ENCODE measurements at places on chromosomes 16 and 17.

- no peak for DNase-seq
Measured at GRCh38 chr16:3745751-3746355, 28.5 kb upstream of the TRAP1 start.

GRCh38 chr17:7407485-7408251, at the start of gene NLGN2:
NLGN2 (plus strand) TSS chr17:7407845; CDS start chr17:7408256, 411 bp downstream.
- no peak for DNase-seq

- no peak for DNase-seq
Measured at GRCh38 chr16:69607674-69608073, 41.9 kb downstream of the NFAT5 start.

- no peak for DNase-seq
Measured at GRCh38 chr17:49277638-49278037, 47.1 kb upstream of the PHOSPHO1 start.

- DNase-seq: no peak
Measured at GRCh38 chr17:15269087-15269779, 4.1 kb upstream of the PMP22 start.

GRCh38 chr16:27365142-27366089, 36.6 kb upstream of the IL21R start:
- DNase-seq: peak; percentile 18

- DNase-seq: no peak
Measured at GRCh38 chr16:31268891-31269290, 9.1 kb downstream of the ITGAM start.

DNA sequence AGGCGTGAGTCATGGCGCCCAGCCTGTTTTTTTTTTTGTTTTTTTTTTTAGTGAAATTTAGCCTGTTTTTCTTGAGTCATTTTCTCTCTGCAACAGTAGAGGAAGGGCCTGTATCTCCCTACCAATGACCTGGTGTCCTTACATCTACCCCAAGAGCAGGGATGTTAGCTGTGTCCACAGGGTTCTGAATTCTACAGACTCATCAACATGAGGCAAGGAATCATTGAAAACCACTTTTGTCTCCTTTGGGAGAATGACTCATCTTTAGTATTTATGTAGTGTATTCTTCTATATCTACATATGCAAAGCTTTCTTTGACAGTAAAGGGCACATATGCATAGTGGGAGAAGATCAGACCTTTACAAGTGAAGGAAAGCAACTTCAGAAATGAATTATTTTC, 105.3 kb downstream of the SPECC1 start:
- DNase-seq: no peak

DNA sequence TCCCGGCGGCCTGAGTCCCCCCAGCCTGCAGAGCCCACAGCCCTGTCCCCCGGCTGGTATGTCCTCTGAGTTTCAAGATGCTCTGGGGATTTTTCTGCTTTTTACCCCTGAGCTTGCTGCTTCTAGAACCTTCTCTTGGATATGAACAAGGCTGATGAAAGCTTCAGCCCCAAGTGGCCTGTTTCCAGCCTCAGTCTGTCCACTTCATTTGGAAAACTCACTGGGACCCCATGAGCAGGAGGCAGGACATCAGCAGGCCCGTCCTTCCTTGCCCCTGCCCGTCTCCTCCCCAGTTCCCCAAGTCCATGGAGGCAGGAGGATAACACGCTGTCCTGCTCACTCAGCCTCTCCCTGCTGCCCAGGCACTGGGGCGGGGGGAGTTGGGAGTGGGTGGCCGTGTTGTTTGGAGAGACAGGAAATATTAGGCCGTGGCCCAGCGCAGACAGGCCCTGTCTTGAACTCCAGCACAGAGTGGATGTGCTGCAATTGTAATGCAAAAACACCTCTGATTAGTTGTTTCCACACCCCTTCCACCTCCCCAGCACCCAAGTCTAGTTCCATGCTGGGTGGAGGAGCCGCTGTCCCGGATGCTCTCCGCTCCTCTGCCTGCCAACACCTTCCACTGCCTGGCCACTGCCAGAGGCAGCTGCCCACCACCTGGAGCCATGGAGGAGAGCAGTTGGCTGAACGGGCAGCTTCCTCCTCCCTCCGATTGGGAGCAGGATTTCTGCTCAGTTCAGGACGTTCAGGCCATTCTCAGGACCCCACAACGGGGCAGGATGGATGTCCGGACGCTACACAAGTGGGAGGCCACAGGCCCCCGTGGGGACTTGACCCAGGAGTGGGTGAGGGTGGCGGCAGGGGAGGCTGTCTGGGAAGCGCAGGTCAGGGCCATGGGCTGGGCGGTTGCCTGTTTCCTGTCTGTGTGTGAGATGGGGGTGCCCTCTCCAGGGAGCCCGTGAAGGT, 216.9 kb upstream of the GSE1 start:
- DNase-seq: no peak

GRCh38 chr17:63311416-63311937, 134.6 kb downstream of the CYB561 start:
- no peak for DNase-seq

- no peak for DNase-seq
Measured at GRCh38 chr16:54030451-54030850, 256.1 kb downstream of the IRX3 start.

GRCh38 chr16:57271867-57272495, 12.5 kb downstream of the PLLP start:
- DNase-seq: no peak

DNA sequence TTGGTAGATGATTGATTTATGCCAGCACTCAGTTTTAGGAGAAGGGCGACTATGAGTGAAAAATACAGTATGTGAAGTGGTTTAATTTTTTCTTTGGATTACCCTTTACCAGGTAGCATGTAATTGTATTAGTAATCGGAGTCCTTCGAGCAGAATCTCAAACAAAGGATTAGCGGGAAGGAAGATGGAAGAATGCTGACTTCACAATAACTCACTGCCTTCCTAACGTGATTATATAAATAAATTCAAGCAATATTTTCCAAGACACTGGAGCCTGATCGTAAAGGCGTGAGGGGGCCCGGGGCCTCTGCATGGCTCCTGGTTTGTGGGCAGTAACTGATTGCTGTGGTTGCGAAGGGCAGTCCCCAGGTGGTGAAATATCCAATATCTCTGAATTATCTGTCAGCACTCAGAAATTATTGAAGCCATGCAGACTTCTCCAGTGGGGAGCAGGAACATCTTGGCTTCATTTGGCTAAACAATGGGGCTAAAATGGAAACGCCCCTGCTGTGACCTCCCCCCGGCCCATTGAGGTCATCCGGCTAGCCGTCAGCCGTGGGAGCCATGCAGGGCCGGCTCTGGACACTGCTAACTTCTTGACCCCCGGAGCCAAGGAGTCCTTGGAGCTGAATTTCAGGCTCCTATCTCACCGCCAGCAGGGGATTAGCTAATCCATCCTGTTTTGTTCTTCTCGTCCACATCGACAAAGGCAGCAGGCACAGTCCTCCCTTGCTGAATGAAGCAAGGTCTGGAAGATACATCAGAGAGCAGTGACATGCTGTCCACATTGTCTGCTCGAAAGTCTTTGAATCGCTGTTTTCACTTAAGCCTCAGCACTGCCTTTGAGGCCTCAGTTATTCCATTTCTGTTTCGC, 295.9 kb upstream of the N4BP1 start:
- DNase-seq: no peak

GRCh38 chr17:80422981-80423380, 8.0 kb downstream of the ENDOV start:
- no peak for DNase-seq

- no peak for DNase-seq
Measured at GRCh38 chr16:88482630-88483391, 29.7 kb downstream of the ZFPM1 start.

- no peak for DNase-seq
Measured at GRCh38 chr17:73532421-73532901, 111.8 kb downstream of the SDK2 start.

DNA sequence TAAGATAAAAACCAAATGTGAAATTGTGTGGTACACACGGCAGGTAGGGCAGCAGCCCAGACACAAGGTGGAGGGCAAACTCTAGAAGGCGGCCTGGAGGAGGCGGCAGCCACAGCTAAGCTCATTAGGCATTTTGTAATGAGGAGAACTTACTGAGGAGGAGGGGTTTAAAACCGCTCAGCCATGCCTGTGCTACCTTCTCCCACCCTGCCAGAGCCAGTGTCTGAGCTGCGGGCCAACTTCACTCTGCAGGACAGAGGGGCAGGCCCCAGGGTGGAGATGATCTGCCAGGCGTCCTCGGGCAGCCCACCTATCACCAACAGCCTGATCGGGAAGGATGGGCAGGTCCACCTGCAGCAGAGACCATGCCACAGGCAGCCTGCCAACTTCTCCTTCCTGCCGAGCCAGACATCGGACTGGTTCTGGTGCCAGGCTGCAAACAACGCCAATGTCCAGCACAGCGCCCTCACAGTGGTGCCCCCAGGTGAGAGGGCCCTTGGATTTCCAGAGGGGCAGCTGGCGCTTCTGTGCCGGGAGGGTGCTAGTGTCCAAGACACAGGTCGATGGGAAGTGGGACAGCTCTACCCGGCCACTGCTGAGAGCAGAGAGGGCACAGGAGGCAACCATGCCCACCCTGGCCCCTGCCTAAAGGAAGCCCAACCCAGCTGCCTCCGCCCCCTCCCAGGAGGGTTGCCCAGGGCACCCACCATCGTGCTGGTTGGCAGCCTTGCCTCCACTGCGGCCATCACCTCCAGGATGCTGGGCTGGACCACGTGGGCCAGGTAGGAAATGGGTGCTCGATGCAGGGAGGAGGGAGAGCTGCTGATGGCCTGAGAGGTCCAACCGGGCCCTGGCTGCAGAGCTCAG, 4.3 kb upstream of the SYNGR2 start:
- DNase-seq: no peak

GRCh38 chr17:78559749-78560368, 17.3 kb downstream of the DNAH17 start:
- DNase-seq: no peak

GRCh38 chr16:80836846-80837245, 32.4 kb upstream of the CDYL2 start:
- DNase-seq: no peak

DNA sequence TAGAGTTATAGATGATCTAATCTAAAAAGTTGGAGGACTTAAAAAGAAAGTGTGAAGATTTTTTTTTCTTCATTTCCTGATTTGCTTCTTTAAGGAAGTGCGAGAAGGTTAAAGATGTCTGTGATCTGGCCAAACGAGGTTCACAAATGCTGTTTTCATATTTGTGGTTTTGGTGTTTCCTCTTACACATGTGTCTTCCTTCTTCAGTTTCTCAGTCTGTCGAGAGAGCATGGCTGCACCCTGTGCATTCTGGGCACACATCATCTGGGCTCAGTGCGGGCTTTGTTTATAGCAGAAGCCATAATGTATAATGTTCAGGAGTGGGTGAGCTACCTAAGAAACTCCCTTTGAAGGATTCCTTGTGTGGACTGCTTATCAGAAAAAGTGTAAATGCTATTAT, 260.4 kb upstream of the TBX2 start:
- peak; percentile 68 for DNase-seq

- no peak for DNase-seq
Measured at GRCh38 chr17:18151290-18151689, 32.3 kb upstream of the ALKBH5 start.

DNA sequence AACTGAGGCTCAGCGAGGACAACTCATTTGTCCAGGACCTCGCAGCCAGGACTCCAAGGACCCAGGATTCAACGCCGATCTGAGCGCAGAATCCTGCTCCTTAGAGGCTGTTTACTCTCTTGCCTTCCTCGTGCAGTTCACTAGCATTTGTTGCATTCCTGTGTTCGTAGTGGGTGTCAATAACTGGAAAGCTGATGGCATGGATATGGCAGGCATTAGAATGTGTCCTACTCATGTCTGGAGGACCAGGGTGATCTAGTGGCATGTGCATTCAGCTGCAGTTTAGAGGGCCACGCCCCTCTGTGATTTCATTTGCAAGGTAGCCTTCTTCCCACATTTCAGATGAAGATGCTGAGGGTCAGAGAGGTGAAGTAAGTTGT, 510 bp downstream of the CRISPLD2 start:
- DNase-seq: no peak

DNA sequence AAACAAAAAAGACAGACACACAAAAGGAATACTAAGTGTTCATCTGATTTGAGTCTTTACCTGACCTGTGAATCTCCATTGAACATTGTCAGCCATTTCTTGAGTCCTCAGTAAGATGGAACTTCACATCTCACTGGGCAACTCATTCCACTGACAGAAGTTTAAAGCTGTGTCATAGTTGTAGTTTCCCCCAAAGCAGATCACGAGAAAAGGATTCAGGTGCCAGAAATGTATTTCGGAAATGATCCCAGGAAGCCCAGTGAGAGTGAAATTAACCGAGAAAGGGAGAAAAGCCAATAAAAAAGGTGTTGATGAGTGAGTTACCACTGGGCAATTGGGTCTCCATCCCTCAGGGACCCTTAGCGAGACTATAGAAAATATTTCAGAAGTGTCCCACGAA, 6.5 kb downstream of the CHD9 start:
- no peak for DNase-seq

- no peak for DNase-seq
Measured at GRCh38 chr16:88366032-88366703, 16.6 kb upstream of the ZNF469 start.

GRCh38 chr17:20924306-20924705, 118.5 kb downstream of the USP22 start:
- no peak for DNase-seq

GRCh38 chr16:30183233-30184095, at the start of gene CORO1A:
CORO1A (plus strand) TSS chr16:30183602; CDS start chr16:30185210, 1,608 bp downstream.
- DNase-seq: peak; percentile 18

GRCh38 chr16:81170824-81171223, 67.7 kb upstream of the BCO1 start:
- no peak for DNase-seq

DNA sequence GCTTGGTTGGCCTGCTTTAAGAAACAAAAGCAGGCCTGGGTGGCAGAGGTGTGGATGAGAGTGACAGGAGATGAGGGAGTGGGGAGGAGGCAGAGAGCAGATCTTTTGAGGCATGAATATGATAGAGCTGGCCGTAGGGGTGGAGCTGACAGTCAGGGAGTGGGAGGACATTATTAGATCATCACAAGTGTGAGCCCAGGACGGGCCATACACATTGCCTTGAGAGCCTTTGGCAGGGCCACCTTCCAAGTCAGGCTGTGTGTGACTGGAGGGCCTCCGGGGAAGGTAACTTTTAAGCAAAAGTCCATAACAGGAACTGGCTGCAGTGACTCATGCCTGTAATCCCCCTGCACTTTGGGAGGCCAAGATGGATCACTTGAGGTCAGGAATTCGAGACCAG, 26.3 kb downstream of the GINS3 start:
- no peak for DNase-seq

GRCh38 chr16:28131181-28131580, 67.7 kb upstream of the GSG1L start:
- no peak for DNase-seq

GRCh38 chr16:4982056-4982867, 24.1 kb downstream of the SEC14L5 start:
- DNase-seq: no peak

- DNase-seq: no peak
Measured at GRCh38 chr17:40331743-40332641, 23.0 kb downstream of the RARA start.
